HTR-8/SVneo (cell line): ENCODE measurements at places on chromosomes 7 and 10.

DNA sequence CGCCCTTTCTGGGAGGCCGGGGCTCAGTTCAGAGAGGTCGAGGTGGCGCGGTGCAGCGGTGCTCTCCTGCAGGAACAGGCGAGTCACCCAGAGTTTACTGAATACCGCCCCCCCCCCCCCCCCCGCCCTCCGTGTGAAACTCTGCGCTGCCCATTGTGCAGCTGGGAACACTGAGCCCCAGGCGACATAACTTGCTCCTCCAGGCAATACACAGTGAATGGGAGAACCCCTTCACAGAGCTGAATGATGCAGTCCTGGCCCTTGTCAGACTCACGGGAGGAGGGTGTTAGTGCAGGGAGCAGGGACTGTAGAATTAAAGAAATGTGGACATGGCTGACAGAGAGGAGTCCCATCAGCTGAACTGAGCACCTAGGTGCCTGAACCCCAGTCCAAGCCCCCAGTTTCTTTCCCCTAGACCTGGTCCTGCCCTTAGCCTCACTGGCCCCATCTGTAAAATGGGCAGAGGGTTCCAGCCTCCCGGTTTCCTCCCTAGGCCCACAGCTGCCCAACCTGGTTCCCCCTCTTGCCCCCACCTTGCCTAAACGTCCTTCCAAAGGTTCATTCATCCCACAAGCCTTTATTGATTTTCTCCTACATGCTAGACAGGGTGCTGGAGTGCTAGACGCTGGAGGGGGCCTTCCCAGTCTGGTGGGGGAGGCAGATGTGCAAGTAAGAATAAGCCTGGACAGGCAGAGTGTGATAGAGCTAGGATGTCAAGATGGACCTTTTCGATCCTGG, 869 bp upstream of the LOXL4 start:
- DNase-seq, result no peak

GRCh38 chr10:88901984-88902789, 22.1 kb downstream of the STAMBPL1 start:
- no peak for DNase-seq

- no peak for DNase-seq
These were observed 3.0 kb downstream of the SLC12A9 start for GRCh38 chr7:100855515-100855914.

GRCh38 chr7:101066833-101067177, 18.5 kb upstream of the TRIM56 start:
- no peak for DNase-seq

DNA sequence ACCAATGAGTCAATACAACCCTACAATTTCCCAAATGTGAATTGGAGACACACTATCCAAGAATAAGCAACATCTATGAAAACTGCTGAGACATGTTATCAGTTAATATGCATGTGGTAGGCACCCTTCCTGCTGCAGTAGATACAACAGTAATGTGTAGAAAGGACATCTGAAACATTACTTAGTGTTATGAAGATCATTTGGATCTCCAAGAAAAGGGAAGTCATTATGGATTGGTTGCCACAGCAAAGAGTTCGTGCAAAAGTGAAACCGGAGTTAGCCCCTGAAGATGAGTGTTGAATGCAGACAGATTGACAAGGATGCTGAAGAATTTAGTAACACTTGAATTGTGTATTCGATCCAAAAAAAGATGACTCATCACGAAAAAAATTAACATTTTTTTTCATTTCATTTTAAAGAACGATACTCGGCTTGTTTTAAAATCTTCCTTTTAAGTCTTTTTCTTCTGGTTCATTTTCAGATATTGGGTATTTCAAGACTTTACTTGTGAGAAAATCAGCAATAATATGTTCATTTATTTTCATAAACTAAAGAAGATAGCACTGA, 322.4 kb upstream of the KLF6 start:
- no peak for DNase-seq

- no peak for DNase-seq
These were observed 226.7 kb upstream of the IMMP2L start for GRCh38 chr7:111789048-111789320.

GRCh38 chr10:110042181-110042580, 34.4 kb downstream of the ADD3 start:
- DNase-seq, result peak; percentile 10

GRCh38 chr10:111425459-111425858, 348.6 kb downstream of the ADRA2A start:
- DNase-seq, result no peak

DNA sequence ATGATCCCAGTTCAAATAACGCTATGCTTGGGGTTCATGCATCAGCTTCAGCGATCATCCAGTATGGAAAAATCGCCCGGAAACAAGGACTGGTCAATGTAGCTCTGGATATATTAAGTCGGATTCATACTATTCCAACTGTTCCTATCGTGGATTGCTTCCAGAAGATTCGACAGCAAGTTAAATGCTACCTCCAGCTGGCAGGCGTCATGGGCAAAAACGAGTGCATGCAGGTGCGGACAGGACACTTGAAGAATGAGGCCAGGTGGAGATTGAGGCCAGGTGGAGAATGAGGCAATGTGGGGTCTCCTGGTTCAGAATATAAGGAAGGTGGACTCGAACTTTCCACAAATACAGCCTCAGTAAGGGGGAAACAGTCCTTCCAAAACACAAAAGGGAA, 105.8 kb downstream of the TRRAP start:
- DNase-seq, result no peak

GRCh38 chr10:70940834-70941568, 52.6 kb upstream of the PCBD1 start:
- no peak for DNase-seq

GRCh38 chr7:94656925-94657731, 1.2 kb upstream of the SGCE start:
- no peak for DNase-seq

- no peak for DNase-seq
These were observed 36.7 kb upstream of the UBE2H start for GRCh38 chr7:129989466-129989865.

- DNase-seq, result no peak
These were observed 13.9 kb downstream of the TRIM8 start for GRCh38 chr10:102657984-102658724.

- DNase-seq, result no peak
These were observed 23.7 kb upstream of the ITGA8 start for GRCh38 chr10:15743443-15743842.

GRCh38 chr7:95517870-95518269, 32.1 kb downstream of the ASB4 start:
- DNase-seq, result no peak

- DNase-seq, result peak; percentile 5
These were observed 253.6 kb downstream of the KIF20B start for GRCh38 chr10:89954787-89955566.

DNA sequence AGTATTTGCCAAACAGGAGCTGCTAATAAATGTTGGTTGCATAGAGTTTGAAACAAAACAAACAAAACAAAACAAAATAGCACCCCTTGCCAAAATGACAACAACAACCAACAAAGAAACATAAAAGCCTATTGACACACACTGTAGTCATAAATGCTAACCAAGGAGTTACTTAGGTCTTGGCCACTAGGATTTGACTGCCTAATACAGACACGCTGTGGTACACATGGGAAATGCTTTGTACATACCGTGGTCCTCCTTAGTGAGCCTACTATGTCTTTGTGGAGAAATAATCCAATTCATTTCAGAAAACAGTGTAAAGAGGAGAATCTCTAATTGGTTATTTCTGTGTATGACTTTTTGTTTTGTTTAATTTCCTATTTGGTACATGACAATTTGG, 53.2 kb upstream of the MTPN start:
- DNase-seq, result no peak

GRCh38 chr7:27068259-27068658, 27.5 kb downstream of the HOXA1 start:
- DNase-seq, result no peak

- no peak for DNase-seq
These were observed 20.8 kb upstream of the ZNF800 start for GRCh38 chr7:127413326-127413725.

- DNase-seq, result no peak
These were observed 51.6 kb upstream of the SRRM3 start for GRCh38 chr7:76149847-76150691.

- DNase-seq, result no peak
These were observed 1558.1 kb upstream of the LRRTM3 start for GRCh38 chr10:65367706-65368105.

GRCh38 chr10:71271662-71272055, 47.4 kb upstream of the SLC29A3 start:
- DNase-seq, result no peak

DNA sequence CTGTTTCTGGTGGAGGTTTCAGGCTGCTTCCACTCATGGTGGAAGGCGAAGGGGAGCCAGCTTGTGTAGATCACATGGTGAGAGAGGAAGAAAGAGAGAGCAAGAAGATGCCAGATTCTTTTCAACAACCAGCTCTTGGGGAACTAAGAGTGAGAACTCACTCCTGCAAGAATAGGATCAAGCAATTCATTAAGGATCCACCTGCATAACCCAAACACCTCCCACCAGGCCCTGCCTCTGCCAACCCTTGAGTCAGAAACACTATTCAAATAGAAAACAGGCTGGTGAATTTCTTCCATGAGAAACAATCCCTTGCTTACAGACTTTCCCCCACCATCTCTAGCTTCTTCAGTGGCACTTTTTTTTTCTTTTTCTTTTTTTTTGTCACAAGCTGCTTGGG, 317.2 kb downstream of the GPR158 start:
- no peak for DNase-seq

- peak; percentile 89 for DNase-seq
These were observed 10.3 kb downstream of the SFXN3 start for GRCh38 chr10:101041252-101041761.

DNA sequence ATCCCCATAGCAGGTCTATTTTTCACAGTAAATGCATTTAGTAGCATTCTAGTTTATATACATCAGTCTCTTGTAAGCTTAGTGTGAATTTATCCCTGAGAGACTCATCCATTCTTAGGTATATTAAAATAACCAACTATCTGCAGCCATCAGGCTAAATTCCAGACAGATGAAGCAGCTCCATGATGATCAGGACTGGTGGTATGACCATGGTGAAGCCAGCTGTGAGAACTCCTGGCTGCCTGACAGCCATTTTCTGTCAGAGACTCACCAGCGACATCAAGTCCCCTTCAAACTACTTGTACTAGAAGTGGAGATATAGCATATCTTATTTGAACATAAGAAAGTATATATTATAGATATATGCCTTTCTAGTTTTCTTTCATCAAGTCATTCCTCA, 70.3 kb upstream of the GSDME start:
- no peak for DNase-seq

DNA sequence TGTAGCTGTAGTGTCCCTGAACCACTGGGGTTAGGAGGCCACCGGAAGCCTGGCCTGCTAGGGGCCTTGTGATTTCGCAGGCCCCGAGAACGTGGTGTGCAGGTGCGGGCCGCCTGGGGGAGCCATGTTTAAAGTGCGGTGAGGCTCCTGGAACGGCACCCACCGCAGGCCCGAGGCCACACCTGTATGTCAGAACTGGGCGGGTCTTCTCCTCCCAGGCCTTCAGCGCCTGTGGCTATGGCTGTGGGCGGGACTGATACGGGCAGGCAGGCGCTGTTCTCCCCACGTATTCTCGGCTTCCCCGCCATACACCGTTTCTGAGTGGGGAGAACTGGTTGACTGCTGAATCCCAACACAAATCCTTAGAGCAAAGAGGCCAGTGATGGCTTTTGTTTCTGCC, 74.8 kb downstream of the DNAJB6 start:
- peak; percentile 26 for DNase-seq

- no peak for DNase-seq
These were observed 212.8 kb downstream of the TRIL start for GRCh38 chr7:28745351-28745750.

- DNase-seq, result no peak
These were observed 134.6 kb downstream of the FRMD4A start for GRCh38 chr10:14196113-14196512.
